ENCODE measurements at places on chromosomes 1 and 21.

DNA sequence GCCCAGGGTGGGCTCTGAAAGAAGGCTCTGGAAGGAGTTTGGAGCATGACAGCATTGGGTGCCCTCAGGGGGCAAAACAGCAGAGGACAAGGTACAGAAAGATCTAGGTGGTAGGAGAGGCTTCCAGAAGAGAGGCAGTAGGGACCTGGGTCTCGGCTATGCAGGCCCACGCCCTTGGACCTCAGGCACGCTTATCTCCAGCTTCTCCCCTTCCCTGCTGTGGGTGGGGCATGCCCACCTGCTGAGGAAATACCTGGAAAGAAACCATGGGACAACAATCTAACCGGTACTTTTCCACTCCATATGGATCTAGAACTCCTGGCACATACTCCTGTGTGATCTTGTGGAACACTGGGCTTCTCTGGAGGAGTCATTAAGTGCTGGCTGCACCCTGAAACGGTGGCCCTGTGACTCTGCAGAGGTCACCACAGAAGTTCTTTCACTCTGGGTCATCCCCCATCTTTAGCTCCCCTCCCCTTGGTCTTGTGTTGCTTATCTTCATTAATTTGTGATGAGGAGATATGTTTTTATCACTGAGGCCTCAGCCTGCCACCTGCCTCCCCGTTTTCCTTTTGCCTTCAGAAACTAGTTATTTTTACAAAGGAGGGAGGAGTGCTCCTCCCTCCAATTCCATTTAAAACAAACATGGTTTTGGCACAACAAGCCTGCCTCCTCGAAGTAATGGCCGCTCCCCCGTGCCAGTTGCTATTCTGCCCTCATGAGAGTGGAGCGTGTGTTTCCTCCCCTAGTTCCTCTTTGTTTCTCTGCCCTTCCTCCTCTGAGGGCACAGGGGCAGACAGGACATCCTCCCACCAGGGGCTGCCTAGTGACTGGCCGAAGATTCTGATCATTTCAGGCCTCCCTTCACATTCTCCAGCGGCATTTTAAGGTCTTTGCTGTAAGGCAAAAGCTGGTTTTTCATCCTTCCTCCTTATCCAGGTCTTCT is 78.0 kb upstream of the ATP5PO start:
- no peak for DNase-seq

DNA sequence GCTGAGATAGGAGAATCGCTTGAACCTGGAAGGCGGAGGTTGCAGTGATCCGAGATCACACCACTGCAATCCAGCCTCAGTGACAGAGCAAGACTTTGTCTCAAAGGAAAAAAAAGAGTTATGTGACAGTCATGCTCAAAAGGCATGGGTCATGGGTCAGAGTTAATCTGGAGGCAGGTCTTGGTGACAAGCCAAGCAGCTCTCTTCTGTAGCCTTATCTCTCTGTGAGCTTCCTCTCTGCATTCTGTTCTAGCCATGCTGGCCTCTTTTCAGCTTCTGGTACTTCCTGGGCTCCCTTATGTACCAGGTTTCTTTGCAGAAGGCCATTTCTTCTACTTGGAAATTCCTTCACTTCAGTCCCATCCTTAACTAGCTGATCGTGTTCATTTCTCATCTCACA is 63.6 kb downstream of the NGF start:
- DNase-seq: no peak

DNA sequence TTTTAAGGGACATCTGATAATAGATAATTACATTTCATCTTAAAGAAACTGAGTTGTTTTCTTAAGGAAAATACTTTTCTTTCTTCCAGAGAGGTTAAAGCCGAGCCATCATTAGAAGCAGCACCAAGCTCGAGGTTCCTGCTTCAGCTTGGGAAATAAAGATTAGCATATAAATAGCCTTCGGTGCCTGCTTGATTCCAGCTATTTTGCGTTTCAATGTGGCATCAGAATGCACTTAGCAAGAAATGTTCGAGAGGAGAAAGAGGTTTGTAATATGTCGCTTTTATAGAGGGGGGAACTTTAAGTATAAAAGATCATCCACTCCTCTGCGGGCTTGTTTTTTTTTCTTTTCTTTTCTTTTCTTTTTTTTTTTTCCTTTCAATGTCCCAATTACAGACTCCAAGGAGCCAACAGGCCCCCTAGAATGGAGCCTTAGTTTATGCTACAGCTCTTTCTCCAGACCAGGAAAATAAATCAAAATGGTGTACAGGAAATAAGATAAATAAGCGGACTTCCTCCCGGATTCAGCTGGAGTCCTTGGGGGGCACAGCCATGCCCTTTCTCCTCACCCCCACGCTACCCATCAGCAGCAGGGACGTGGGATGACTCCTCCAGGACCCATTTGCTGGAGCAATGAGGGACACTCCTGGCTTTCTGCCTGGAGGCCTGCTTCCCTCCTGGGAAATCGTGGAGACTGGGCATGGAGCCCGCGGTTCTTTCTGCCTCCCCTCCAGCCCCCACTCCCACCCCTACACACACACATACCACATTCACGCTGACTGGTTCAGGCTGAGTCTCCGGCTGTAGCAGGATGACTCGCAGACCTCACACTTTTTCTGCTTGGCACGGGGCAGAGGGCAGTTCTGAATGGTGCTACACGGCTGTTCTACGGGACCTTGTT is 131.6 kb downstream of the RRAGC start:
- peak; percentile 10 for DNase-seq

GRCh38 chr1:202159534-202160371 is 649 bp downstream of the PTPN7 start:
- DNase-seq: no peak

DNA sequence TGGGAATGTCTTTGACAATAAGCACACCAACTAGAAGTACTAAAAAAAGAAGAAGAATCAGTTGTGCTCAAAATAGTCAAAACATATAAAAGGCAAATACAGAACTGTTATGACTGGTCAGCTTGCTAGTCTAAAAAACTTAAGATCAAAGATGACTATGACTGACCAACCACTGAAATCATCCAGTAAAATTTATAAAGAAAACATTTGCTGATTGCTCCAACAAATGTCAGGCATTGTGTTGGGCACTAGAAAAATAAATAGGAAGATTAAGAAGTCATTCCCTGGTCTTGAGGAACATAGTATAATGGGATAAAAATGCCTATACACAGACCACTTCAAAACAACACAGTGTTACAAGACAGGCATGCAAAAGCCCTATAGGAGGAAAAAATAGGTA is 9.3 kb upstream of the ANGPTL3 start:
- DNase-seq: no peak

DNA sequence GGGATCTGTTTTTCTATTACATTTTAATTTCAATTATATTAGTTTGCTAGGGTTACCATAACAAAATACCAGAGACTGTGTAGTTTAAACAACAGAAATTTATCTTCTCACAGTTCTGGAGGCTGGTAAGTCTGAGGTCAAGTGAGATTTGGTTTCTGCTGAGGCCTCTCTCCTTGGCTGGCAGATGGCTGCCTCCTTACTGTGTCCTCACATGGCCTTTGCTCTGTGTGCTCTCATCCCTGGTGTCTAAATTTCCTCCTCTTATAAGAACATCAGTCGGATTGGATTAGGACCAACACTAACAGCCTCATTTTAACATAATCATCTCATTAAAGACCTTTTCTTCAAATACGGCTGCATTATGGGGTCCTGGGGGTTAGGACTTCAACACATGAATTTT is 195.2 kb upstream of the CHODL start:
- DNase-seq: no peak

- DNase-seq: no peak
These were observed 236.5 kb downstream of the TTLL7 start for GRCh38 chr1:83762416-83762815.

DNA sequence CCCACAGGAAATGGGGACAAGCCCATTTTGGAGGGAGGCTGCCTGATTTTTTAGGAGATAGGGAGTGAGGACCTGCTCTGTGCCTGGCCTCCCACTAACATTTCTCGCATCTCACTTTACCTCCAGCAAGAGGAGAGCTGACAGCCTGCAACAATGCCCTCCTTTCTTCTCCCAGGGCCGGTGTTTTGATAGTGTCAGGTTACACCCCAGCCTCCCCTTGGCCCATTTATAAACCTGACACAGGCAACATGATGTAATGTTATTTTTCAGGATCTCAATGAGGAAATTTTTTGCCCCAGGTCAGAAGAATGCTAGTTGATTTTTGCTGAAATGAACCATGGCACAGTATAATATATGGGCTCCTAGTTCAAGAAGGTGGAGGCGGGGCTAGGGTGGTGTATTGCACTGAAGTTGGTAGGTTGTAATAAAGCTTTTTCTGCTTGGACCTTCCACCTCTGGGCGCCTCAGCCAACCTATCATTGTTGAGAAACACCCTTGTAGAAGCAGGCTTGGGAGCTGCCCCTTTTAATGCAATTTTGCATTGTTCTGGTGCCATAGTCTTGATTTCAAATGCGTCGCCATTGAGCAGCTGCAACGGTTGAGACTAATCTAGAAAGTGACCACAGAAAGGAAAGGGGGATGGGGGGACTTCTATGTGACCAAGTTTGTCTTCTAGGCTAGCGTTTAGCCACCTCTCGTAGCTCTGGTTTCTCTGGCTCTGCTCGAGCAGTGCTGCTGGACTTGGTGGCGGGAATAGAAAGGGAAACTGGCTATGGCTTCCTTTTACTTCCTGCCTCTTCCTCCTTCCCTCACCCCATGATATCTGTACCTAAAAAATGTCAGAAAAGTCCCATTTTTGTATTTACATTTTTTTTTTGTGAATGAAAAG is 53.0 kb downstream of the PBX1 start:
- DNase-seq: no peak

DNA sequence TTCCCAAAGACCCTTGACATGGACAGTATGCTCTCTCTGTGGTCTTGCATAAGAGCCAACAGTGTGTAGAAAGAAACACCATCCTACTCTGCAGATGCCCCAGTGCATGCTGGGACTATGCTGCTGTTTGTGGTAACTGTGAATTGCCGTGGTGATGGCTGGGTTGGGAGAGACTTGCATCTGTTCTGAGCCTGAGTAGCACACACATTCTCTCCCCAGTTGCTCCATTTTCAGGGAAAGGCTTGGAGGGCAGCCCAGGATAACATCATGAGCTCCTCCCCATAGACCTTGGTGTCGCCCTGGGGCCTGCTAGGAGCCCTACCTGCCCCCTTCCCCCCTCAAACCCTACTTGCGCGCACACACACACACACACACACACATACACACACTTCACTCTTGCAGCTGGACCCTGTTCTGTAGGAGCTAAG is 120.9 kb upstream of the IPO9 start:
- no peak for DNase-seq
